Mucosa of descending colon (tissue), 3 donors: ENCODE measurements at places on chromosomes 11 and 22. TPM values are rescaled to one million over a fixed set of nuclear protein-coding genes. Genes with fewer than 3 reads are reported as not detected.

Gene PPP1R14B
- total RNA-seq: 87.5 TPM

Gene MRE11
- 16.9 TPM for total RNA-seq

Gene H19
- 59.3 TPM for total RNA-seq

Gene CPT1B
- 29.9 TPM for total RNA-seq

Gene SMCO4
- 41.5 TPM for total RNA-seq

Gene CASP5
- total RNA-seq: 50.1 TPM

Gene DRD4
- 1.8 TPM for total RNA-seq

Gene HIKESHI
- 32.0 TPM for total RNA-seq

Gene SLC17A6
- not detected for total RNA-seq

Gene SCO2
- total RNA-seq: 14.6 TPM

Gene NOX4
- total RNA-seq: 0.65 TPM

GRCh38 chr11:17386331-17387084 is 2.0 kb downstream of the KCNJ11 start:
- DNase-seq: no peak

- DNase-seq: no peak
Observed at GRCh38 chr11:83554876-83555275, 268.7 kb upstream of the CCDC90B start.

DNA sequence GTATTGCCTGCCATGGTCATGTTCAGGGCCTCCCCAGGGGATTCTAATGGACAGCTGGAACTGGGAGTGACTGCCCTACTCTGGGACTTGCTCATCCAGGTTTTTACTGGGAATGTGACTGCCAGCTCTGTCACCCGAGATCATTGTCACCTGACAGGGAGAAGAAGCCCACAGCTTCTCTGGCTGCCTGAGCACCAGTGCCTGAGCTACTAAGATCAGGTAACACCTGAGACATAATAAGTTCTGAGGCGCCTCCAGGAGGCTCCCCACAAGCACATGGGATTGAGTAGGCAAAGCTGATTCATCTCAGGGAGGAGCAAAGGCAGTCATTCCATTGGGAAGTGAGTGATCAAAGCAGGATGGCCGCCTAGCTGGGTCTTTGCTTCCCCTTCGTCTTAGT is 84.2 kb upstream of the GALNT18 start:
- no peak for DNase-seq

GRCh38 chr22:30056015-30056414 is 24.2 kb upstream of the HORMAD2 start:
- DNase-seq: no peak

DNA sequence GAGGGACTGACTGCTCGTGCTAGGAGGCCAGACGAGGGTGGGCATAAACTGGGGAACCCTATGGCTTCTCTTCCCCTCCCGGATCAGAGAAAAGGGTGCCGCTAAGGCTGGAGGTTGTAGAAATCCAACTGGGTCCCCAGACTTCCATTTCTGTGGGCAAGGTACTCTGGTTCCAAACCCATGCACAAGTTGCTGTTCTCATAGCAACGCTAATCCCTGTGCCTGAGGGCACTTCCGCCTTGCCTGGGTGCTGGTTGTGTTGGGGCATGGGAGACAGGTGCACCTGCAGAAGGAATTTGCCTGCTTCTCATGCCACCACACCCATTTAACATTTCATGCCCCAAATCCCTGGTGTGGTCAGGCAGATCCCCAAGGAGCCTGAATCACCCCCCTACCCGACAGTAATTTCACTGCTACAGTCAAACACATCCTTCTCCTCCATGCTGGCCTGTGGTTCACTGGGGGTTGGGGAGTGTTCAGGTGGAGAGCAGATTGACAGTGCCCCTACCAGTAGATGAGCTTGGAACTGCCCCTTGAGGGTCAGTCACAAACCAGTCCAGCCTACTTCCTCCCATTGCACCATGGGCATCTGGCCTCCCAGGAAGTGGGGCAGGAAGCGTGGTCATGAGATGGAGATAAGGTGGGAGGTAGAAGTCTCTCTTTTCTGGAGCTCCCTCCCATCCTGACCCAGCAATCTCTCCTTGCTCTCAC is 1.2 kb downstream of the C2CD2L start:
- peak; percentile 78 for DNase-seq

- no peak for DNase-seq
Observed at GRCh38 chr11:11450744-11451362, 97.8 kb upstream of the CSNK2A3 start.

DNA sequence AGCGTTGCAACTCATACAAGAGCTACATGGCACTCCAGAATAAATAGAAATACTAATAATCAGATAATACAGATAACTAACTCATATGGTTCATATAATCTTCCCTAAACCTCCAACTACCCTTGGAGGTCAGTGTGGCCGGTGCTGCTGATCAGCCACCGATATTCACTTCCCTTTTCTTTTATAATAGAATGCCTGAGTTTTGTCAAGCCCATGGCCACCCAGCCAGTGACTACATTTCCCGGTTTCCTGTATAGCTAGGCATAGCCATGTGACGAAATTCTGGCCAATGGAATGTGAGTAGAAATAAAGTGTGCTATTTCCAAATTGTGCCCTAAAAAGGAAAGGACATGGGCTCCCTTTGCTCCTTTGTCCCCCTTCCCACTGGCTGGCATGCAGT is 5.9 kb upstream of the CAT start:
- no peak for DNase-seq

GRCh38 chr11:9787981-9788521 is 124.2 kb downstream of the SWAP70 start:
- no peak for DNase-seq

DNA sequence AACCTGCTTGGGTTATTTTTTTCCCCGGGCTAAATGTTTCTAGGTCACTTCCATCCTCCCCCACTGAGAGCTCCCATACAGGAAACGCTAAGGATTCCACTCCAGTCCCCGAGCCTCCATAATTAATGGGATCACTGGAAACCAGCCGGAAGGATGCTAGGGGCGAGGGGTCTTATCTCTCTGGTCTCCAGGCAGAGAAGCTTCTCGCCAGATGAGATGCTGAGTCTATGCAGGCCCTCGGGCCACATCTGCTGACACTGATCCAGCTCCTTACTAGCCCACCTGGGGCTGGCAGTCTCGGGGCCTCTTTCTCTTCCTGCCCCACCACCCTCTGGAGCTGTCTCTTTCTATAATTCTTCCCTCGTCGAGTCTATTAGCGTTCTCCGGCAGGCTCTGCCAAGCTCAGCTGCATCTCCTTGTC is 125.9 kb upstream of the SYT13 start:
- no peak for DNase-seq

- no peak for DNase-seq
Observed at GRCh38 chr11:33616552-33616951, 84.1 kb downstream of the C11orf91 start.

DNA sequence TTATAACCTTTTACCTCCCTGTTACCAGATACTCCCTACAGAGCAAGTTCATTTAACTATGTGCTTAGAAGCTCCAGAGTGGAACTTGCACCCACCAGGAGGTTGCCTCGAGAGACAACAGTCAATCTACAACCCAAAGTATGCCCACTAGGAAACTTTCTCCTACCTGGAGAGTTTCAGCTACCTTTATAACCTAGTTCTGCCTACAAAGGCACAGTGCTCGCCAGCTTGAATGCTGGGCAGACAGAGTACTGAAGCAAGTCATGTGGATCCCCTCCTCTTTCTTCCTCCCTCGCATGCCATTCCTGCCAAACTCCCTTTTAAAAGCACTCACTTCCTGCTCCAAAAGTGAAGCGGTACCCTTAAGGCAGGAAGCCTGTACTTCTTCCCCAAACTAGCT is 258.9 kb downstream of the SWAP70 start:
- no peak for DNase-seq

- DNase-seq: no peak
Observed at GRCh38 chr11:120102864-120103122, 35.1 kb downstream of the TRIM29 start.

GRCh38 chr11:10418950-10419310 is 36.1 kb upstream of the AMPD3 start:
- DNase-seq: no peak

DNA sequence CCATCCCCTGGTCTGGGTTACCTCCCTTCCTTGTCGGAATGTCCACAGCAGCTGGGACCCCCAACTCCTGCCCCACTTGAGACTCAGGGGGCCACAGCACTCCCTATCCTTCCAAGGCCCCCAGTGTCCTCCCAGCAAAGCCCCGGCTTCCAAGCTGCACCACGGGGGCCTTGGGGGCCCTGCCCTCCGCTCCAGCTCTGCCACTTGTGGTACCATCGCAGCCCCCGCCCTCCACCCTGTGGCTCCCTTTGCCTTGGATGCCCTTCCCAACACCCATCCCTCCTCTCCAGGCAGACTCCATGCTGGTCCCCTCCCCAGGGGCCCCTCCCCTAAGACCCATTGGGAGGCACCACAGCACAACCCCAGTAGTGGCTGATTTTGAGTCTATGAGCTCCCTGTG is 17.3 kb downstream of the TMEM258 start:
- no peak for DNase-seq

GRCh38 chr22:28229566-28230485 is 310.8 kb upstream of the PITPNB start:
- no peak for DNase-seq

DNA sequence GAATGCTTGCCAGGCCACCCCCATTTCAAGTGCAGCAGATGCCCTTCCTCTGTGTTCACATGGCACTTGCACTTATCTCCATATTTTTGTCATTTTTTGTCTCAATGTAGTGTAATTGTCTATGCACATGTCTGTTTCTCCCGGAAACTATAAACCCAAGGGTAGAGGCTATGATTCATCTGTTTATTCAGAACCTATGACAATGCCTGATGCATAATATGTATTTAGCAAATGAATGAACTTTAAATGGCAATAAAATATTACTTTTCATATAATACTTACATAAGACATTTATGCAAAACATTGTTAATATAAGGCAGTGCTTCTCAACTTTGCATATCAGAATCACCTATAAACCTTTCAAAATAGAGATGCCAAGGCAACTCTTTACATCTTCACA is 6.7 kb downstream of the PAK1 start:
- DNase-seq: no peak

DNA sequence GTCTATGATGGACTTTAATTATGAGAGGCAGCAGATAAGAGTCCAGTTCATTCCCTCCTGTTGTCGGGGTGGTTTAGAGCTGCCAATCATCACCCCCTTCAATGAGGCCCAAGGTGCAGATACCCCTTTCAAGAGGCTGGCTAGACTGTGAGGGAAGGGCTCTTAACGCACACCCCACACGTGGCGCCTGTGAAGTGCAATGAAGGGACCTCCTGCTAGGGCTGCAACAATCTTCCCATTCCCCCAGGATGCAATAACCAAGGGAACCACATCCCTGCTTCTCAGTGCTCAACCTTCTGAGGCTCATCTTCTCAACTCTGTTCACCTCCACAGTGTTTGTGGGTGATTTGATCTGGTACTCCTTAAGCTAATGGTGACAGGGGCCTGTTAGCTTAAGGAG is 19.0 kb downstream of the TENM4 start:
- DNase-seq: no peak

- no peak for DNase-seq
Observed at GRCh38 chr11:94521684-94522083, 9.4 kb downstream of the C11orf97 start.

GRCh38 chr22:19879643-19879991 is 24.9 kb upstream of the GNB1L start:
- peak; percentile 15 for DNase-seq

DNA sequence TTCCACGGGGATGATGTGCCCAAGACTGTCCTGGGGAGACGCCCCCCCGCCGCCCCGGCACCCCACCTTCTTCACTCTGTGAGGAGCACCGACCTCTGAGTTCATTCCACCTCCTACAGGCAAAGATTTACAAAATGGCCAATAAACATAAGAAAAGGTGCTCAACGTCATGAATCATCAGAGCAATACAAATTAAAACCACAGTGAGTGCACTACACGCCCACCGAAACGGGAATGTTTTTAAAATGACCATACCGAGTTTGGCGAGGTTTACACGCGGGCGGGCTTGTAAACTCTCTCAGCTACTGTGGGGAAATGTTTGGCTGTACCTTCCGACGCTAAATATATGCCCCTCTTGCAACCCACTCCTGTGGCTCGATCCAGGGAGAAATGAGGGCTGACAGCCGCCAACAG is 7.9 kb downstream of the NPTXR start:
- DNase-seq: no peak

DNA sequence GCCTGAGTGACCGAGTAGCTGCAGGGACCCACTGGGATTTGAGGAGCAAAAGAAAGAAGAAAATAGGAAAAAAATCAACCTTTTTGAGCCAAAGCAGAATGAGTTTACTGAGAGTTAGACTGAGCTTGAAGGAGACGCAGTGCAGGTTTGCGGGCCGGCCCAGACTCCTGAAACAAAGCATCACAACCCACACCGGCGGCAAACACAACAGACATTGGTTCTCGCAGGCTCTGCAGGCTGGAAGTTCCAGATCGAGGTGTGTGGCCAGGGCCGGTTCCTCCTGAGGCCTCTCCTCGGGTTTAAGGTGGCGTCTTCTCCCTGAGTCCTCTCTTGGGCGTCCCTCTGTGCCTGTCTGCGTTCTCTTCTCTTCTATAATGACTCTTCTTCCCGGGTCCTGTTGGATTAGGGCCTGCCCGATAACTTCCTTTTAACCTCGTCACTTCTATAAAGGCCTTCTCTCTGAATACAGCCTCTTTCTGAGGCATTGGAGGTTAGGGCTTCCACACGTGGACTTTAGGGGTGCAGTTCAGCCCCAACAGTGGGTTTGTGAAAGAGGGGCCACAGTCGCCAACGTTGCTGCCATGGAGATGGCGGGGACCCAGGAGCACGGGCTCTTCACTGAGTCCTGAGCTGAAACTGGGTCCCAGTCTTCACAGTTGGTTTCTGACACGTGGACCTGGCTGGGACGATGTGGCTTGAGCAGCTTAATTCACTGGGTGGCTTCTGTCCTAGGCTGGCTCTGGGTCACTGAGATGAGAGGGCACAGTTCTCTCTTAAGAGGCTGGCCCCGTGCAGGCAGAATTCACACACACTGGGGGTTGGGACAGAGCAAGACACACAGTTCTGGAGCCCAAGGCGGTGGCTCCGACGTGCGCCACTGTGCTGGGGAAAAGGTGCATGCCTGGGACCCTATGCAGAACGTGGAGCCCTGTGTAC is 1047.7 kb downstream of the BRD1 start:
- no peak for DNase-seq

- no peak for DNase-seq
Observed at GRCh38 chr11:78821371-78822306, 247.0 kb upstream of the NARS2 start.

DNA sequence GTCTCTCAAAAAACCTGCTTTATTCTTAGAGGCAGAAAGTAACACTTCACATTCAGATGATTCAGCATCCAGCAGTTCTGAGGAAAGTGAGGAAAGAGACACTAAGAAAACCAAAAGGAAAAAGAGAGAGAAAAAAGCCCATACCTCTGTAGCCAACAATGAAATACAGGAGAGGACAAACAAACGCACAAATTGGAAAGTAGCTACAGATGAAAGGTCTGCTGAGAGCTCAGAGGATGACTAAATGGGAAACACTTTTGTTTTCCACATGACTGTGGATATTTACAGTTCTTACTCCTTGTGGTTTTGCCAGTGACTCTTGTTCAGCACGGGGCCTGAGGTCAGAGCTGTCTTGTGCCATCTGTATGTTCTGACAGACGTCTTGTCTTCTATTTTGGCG is 3.8 kb downstream of the TIMM8B start:
- no peak for DNase-seq
